ENCODE measurements at places on chromosomes 6 and 20.

- no peak for DNase-seq
Measured at GRCh38 chr20:64188682-64189529, 24.7 kb downstream of the MYT1 start.

DNA sequence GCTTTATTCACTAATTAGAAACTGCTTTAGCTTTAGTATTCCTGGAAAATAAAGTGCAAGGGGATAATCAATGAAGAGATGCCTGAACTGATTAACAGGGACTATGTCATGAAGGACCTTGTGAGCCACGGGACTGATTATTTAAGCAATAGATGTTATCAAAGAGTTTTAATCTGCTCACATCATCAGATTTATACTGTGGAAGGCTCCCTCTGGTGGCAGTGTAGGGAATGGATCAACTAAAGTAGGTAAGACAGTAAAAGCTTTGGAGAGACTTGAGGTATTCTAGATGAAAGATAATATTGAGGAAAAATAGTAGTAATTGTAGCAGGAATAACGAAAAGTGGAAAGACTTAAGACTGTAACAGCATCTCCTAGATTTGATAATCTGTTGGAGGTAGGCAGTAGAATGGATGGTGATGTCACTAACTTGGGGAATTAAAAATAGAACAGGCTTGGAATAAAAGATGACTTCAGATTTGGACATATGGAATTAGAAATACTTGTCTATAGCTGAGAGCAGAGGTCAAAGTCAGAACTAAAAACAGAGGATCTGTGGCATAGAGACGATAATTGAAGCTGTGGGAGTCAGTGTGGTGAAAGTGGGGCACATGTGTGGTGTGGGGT is 80.3 kb upstream of the HTR1E start:
- DNase-seq, result no peak

GRCh38 chr20:36501367-36502006 is 39.8 kb upstream of the MYL9 start:
- DNase-seq, result no peak

GRCh38 chr6:105591053-105591452 is 188.2 kb upstream of the PREP start:
- no peak for DNase-seq

- no peak for DNase-seq
Measured at GRCh38 chr6:166848979-166849748, 107.2 kb downstream of the RNASET2 start.

DNA sequence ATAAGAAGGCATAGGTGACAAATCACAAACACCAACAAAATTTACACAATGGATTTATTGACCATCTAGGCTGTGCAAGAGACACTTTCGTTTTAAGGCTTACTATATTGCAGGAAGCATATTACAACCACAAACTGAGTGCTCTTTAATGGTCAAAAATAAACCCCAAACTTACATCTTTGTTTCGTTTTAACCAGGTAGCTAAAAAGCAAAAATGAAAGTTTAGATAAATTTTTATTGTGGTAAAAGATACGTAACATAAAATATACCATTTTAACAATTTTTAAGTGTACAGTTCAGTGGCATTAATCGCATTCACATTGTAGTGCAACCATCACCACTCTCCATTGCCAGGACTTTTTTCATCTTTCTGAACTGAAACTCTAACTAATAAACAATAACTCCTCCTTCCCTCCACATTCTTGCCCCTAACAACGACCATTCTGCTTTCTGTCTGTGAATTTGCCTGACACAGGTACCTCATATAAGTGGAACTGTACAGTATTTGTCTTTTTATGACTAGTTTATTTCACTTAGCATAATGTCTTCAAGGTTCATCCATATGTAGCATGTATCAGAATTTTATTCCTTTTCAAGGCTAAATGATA is 32.3 kb upstream of the DUSP22 start:
- DNase-seq, result no peak

GRCh38 chr6:49252901-49253300 is 210.2 kb downstream of the MMUT start:
- no peak for DNase-seq

GRCh38 chr6:158654960-158655489 is 5.2 kb downstream of the SYTL3 start:
- no peak for DNase-seq

- no peak for DNase-seq
Measured at GRCh38 chr6:158253248-158253647, 59.0 kb upstream of the TULP4 start.

DNA sequence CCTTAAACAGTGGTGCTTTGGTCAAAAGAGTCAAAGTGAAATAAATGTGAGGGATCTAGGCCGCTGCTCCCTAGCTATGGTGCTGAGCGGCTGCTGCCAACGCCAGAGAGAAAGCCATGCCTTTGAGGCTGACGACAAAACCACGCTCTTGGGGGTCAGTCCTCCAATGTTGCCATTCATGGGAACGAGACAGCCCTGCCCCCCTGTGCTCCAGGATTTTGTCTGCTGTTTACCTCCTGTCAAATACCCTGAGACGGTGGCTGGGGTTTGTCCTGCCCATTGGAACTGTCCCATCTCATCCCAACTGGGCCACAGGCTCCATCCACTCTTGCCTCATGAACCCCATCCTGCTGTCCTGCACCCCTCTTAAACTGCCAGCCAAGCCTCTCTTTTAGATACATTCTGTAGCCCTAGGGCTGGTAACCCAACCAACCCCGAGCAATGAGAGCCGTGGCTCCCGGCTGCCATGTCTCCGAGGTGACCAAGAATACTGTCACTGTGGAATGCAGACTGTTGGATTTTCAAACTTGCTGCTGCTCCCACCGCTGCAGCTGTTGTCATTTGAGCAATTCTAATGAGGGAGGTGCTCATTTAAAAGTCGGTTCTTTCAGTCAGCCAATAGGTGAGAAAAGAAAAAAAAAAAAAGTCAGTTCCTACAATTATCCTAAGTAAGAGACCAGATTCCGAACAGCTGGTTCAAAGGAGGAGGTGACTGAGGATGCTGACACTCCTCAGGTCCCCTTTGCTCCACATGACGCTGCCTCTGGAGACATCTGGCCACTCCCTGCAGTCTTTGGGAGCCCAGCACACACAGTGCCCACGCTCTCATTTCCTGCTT is 73.1 kb upstream of the QKI start:
- no peak for DNase-seq

GRCh38 chr6:1786455-1787453 is 177.0 kb downstream of the FOXC1 start:
- no peak for DNase-seq

- DNase-seq, result no peak
Measured at GRCh38 chr6:133891149-133891926, 2.4 kb downstream of the TCF21 start.

DNA sequence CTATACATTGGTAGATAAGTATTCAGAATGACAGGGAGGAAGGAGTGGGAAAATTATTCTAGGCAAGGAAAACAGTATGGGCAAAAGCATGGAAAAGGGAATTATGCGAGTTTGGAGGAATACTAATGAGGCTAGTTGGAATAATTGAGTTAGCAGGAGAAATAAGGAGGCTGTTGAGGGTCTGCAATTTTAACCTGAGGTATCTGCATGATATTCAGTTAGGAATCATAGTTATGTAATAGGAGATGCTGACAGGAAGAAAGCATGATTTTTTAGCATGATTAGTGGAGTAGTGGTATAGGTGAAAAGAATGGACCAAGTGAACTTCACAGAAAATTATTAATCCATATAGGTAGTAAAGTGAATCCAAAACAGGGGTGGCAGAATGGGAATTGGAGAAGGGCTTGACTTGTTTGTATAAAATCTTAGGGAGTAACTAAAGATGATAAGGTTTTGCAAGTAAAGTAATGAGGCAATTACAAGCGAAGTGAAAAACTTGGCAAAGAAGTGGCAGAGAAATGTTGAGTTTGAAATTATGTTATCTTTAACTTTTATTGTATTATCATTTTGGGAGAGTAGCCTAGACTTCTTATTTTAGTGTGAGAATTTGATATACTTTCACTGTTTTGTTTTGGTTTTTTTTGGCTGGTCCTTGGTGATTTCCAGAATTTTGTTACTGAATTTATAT is 5.7 kb downstream of the STXBP5 start:
- no peak for DNase-seq

DNA sequence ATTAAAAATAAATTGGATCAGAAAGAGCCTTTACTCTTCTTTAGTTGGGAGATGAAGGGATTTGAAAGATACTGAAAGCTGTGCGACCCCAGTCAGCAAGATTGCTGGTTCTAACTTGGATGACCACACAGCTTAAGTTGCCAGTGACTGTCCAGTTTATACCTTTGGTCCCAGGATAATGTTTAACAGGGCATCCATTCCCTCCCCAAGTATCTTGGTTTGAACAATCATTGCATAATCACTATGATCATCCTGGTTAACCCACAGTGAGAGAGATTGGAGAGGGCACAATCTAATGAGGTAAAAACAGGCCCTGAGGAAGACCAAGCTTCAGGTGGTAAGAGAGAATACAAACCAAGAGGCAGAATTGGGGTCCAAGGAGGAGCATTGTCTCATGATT is 798.3 kb downstream of the MAFB start:
- no peak for DNase-seq

GRCh38 chr6:48068278-48069251 is 42.4 kb downstream of the PTCHD4 start:
- no peak for DNase-seq

DNA sequence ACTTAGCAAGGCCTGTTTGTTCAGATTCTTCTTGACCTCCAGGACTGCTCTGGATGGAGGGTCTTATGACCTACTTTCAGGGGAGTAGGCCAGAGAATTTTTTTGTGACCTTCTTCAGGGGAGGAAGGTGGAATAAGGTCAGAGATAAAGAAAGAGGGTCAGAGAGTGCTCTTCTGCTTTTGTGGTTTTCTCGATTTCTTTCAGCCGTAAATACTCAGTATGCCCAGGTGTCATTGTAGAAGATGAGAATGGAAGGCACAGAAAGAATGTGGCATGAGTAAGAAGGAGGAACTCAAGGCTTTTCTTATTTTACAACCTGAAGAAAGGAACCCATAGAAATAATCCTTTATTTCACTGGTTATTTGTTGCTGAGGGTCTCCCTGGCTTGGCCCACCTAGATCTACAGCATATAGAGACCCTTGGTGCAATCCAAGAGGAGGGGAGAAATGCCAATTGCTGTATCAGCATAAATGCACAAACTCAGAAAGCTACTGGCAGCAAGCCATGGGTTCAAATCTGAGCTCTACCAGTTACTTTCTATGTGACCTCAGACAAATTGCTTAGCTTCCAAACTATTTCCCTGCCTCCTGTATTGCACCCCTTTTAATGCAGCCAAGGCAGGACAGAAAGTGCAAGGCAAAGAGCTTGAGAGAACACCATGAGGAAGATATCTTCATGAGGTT is 68.0 kb downstream of the OLIG3 start:
- no peak for DNase-seq

- DNase-seq, result no peak
Measured at GRCh38 chr6:166438211-166438861, 55.6 kb upstream of the MPC1 start.

DNA sequence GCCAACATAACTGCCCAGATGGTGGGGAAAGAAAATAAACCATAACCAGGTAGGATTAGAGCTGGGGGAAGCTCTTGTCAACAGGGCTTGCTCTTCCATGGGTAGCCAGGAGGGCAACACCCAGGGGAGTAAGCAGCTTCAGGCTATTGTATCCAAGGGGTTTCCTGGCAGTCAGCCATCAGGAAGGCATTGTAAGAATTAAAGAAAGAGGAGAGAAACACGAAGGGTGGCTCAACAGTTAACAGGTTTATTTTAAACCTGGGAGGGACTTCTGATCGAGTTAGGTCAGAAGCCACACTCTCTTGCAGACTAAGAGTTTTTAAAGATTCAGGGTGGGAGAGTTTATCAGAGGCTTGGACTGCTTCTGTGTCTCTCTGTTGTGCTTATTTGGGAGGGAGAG is 114.2 kb downstream of the QRSL1 start:
- DNase-seq, result no peak

- no peak for DNase-seq
Measured at GRCh38 chr20:51275181-51275580, 252.3 kb upstream of the KCNG1 start.

DNA sequence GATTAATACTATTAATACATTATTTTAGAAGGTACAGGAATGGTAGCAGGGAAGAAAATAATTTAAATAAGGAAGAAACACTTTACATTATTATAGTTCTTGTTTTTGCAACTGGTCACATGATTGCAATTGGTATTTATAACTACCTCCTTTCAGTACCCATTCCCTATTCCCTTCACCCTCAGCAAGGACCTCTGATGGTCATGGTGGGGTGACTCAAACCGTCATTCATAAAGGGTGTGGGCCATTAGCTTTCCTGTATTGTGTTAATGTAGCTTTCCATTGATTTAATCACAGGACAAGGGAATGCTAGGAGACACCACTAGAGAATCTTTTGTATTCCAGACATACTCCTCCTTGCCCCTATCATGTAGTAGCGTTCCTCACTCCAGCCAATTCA is 47.2 kb upstream of the TMEM244 start:
- DNase-seq, result no peak

DNA sequence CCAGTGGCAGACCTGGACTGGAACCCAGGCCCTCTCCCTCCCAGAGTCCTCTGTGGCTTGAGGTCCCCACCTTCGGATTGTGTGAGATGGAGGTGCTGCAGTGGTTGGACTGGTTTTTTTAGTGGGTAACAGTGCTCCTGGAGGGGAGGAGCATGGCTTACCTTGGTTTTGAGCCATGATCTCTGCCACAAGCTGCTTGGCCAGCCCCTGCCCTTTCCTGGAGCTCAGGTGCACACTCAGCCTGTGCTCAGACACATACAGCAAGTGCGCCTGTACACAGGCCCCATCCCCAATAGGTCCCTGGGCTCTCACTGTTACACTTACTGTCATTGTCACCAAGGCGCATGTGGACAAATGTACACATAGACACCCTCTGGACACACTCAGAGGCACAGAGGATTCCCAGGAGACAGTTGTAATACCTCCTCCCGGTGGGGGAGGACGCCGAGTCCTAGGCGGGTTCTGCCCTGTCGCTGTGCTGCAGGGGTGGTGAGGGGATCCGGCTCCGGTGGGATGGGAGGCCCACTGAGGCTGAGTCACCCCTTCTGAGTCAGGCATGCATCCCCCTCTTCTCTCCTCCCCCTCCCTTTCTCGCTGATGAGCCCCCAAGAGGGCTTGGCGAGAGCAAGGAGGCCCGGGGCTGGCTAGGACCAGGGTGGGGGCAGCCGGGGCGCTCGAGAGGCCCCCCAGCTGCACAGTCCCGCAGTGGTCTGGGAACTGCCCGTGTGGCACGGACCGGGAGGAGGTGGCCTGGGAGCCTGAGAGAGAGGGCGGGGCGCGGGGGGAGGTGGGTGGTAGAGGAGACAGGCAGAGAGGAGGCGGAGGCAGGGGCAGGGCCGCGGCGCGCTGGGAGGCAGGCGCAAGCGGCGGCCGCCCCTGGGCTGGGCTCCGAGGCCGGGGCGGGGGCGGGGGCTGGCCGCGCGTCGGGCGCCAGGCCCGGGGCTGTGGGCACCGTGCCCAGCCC is 522 bp upstream of the EPB41L1 start:
- peak; percentile 17 for DNase-seq

- DNase-seq, result no peak
Measured at GRCh38 chr20:43507150-43508080, at the start of gene L3MBTL1. L3MBTL1 (plus strand) TSS chr20:43507697; CDS start chr20:43513504, 5,807 bp downstream.

GRCh38 chr6:166252601-166253000 is 55.6 kb downstream of the PRR18 start:
- no peak for DNase-seq

All from stimulated activated CD8-positive, alpha-beta memory T cell treated with anti-CD3 and anti-CD28 coated beads, Interleukin-4, amount 100 ng/mL, for 24 hours (primary cell).